Vagina (tissue), 2 donors: ENCODE measurements at places on chromosomes 12 and 14.

DNA sequence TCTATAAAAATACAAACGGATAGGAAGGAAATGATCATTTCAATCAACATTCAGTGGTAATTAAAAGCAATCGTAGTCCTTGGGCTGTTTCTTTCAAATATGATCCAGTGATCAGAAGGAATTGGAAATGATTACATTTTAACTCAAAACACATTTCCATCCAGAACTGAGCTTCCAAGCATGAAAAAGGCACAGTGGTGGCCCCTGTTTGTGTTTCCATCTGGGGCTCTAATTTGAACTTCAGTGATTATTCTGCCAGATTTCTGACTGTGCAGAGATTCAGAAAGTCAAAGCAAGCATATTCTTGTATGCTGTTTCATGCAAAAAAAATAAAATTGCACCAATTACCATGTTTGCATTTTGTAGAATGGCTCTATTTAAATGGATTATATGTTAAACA is 157.0 kb upstream of the LMNTD1 start:
- DNase-seq: no peak

DNA sequence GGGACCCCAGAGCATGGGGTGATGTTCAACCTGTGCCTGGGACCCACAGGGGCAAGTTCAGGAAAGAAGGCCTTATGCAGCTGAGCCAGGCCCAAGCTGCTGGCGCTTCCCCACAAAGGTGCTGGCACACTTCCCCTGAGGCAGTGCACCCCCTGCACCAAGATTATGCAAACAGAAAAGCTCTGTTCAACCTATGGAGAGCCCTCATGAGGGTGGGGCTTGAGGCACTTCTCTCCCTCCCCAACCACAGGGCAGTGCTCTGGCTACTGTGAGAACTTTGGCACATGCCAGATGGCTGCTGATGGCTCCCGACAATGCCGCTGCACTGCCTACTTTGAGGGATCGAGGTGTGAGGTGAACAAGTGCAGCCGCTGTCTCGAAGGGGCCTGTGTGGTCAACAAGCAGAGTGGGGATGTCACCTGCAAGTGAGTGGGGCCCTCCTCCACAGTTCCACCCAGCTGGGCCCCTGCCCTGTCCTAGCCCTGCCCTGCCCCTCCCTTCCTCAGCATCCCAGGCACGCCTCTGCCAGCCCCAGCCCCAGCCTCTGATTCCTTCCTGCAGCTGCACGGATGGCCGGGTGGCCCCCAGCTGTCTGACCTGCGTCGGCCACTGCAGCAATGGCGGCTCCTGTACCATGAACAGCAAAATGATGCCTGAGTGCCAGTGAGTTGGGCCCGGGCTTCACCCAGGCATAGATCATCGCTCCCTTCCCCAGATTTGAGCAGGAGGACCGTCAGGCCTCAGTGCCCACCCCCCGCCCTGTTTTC is 5.5 kb upstream of the NXPH4 start:
- no peak for DNase-seq

DNA sequence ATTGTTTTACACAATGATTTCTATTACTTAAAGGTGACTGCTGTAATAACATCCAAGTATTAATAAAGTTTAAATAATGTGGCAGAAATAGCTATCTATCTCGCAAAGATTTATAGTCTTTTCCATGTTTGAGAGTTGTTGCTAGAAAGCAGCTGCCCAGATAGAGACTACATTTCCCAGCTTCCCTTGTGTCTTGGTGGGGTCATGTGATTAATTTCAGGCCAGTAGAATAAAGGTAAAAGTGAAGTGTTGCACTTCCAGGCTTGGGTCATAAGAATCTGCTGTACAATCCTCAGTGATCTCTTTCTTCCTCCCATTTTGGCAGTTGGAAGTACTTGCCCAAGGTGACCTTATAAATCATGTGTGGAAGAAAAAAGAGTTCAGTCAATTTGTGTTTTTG is 449.7 kb upstream of the USP15 start:
- no peak for DNase-seq

DNA sequence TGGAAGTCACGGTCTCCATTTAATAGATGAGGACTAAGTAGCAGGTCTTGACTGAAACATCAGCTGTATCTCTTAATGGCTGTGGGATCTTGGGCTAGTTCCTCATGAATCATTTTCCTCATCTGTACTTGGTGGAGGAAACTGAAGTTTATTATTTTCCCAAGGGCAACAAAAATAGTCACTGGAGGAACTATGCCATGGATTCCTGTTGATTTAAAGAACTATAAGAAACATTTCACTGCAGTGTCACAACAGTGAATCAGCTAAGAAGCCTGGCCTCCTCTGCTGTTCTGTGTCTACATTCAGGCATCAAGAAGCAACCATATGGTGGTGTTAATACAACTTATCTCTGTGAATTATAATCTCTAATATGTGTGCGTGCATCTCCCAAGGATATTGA is 200.5 kb downstream of the STXBP6 start:
- no peak for DNase-seq

DNA sequence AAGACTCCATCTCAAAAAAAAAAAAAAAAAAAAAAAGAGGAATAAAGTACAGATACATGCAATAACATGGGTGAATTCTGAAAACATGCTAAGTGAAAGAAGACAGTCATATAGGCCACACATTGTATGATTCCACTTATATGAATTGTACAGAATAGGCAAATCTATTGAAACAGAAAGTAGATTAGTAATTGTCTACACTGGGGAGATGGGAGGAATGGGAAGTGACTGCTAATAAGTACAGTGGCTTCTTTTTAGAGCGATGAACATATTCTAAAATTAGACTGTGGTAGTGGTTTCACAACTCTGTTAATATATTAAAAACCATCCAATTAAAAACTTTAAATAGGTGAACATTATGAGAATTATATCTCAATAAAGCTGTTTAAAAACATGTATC is 74.4 kb downstream of the ANKS1B start:
- no peak for DNase-seq
